ENCODE measurements at places on chromosomes 2 and 18.

- DNase-seq = no peak
These were observed 41.0 kb upstream of the ACSL3 start for GRCh38 chr2:222819722-222820333.

GRCh38 chr18:13260197-13260934, 41.8 kb downstream of the LDLRAD4 start:
- DNase-seq = no peak

GRCh38 chr18:79449551-79450288, 54.0 kb downstream of the NFATC1 start:
- no peak for DNase-seq

GRCh38 chr2:218431878-218432277, 13.0 kb downstream of the VIL1 start:
- no peak for DNase-seq

- DNase-seq = no peak
These were observed 36.7 kb downstream of the RND3 start for GRCh38 chr2:150450765-150451164.

GRCh38 chr2:45070113-45070652, 60.9 kb upstream of the SIX2 start:
- DNase-seq = no peak

- no peak for DNase-seq
These were observed 34.0 kb upstream of the ITPRID2 start for GRCh38 chr2:181857483-181857882.

GRCh38 chr2:42328148-42328833, 32.7 kb downstream of the COX7A2L start:
- DNase-seq = no peak

GRCh38 chr2:113075030-113075429, 7.3 kb downstream of the IL1F10 start:
- DNase-seq = no peak

- DNase-seq = no peak
These were observed 188.1 kb downstream of the FMNL2 start for GRCh38 chr2:152523091-152523490.

DNA sequence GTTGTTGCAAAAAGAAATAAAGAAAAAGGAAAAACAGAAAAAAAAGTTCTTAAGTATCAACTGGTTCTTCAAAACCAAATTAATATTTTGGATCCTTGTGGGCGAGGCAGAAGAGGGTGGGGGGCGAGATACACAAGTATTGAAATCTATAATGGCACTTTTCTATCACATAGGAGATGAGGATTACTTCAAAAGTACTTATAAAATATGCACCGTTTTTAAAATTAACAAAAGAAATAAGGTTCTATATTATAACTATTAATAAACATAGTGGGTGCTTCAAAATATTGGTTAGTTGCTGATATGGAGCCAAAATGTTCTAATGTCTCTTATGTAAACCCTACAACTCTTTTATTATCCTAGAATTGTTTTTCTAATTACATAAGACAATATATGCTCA, 2.1 kb downstream of the FECH start:
- DNase-seq = no peak

- DNase-seq = no peak
These were observed 138.5 kb upstream of the DLX2 start for GRCh38 chr2:172241222-172241621.

DNA sequence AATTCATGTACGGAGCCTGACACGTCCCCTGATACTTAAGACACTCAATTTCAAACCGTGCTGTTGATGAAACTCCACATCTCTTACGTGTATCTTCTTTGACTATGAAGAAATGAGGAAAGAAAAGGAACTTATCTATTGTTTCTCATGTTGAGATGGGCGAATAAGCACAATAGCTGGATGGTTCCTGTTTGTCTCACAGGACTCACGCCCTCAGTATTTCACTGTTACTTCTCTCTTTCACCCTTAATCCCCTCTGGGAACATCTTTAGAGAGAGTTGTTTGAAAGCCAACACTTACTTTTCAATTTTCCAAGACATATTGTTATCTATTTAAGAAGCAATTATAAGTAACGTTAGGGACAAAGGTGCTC, 99.8 kb downstream of the COPS8 start:
- no peak for DNase-seq
